ENCODE measurements at places on chromosomes 4 and X.

- DNase-seq = no peak
Observed at GRCh38 chr4:78829296-78829695, 53.1 kb downstream of the BMP2K start.

DNA sequence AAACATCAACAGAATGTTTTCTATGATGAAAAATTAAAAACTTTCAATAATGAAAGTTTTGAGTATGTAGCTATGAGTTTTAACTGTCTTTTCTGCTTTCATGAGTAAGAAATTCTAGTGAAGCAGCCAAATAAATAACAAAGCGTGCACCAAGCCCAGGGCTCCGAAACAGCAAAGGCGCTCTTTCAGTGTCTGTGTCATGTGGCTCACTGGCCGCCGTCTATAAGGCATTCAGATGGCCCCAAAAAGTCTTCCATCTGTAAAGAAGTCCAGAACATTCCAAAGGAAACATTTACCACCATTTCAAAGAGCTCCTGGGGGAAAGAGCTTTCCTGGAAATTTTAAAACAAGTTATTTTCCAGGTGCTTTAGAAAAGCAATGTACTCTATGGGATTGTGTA, 139.9 kb downstream of the AFAP1 start:
- no peak for DNase-seq

DNA sequence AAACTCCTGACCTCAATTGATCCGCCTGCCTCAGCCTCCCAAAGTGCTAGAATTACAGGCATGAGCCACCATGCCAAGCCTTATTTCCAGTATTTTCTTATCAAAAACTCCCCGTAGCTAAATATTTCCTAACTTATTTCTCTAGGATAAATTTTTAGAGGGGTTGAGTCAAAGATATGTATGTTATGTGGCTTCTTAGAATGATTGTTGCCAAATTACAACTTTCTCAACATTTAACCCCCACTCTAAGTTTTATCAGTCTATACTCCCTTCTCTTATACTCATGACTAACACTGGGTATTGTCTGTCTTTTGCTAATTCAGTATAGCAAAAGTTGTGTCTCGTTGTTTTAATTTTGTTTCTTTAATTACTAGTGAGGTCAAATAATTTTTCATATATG, 187.7 kb upstream of the LNX1 start:
- DNase-seq = no peak

DNA sequence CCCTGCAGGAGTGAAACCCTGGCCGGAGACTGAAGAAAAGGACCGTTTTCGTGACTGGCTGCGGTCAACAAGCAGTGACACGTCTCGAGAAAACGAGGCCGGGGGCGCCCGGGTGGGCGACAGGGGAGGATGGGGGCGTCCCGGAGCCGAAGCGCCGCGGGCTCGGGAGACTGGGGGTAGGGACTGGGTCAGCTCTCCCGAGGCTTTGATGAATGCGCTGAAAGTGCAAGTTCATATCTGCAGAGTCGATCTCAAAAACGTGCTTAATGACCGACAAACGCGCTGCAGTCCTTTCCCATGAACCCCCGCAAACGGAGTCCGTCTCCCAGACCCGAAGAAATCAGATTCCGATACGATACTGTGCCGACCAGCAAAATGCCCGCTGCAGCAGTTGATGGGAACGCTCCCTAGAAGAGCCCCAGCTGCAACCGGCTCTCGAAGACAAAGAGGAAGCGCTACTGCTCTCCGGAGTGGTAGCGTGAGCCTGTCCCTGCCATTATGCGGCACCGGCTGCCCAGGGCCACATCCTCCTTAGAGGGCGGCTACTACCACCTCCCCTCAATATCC, 806 bp upstream of the CD99L2 start:
- DNase-seq = no peak

GRCh38 chr4:173024203-173024602, 144.4 kb upstream of the GALNT7 start:
- DNase-seq = no peak

DNA sequence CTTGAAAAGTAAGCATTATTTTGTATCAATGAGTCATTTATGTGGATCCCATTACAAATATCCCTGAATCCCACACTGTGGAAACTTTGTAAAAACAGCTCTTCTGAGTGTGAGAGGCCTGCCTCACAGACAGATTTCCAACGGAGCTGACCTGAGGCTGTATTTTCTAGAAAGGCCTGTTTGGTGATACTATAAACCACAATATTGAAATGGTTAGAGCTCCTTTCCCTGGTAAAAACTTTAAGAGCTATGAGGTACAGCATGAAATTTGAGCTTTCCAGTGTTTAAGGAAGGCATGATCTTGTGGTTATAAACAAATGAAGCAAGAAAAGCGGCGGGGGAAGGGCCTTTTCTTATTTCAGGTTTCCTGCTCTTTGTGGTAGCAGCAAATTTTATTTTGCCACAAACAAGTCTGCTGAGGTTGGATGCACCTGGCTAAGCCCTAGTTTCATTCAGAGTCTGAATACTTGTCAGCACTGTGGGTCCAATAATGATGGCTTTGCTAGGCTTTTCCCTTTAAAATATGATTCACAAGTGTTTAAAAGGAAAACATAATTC, 86.8 kb upstream of the ETNPPL start:
- no peak for DNase-seq

DNA sequence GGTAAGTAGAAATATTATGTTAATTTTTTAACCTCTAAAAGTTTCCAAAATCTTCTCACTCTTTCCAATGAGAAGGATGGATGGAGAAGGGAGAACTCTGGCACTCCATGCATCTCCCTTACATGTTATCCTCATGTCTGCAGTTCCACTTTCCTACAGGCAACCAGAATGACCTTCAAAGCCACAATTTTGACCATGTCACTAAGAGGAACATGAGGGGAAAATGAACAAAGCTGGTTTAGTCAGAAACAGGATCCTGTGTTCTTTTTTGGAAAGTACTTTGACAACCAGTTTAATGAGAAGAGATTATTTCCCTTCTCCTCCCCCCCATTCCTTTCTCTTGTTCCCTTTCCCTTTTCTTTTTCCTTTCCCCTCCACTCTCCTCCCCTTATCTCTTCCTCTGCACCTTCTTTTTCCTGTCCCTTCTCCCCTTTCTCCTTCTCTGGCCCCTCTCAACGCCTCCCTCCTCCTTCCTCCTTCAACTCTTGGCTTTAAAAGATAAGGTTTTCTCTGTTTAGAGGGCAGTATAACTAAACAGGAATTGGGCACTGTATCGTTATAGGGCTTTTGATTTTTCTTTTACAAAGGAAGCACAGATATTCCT, 42.5 kb downstream of the DTHD1 start:
- DNase-seq = no peak

DNA sequence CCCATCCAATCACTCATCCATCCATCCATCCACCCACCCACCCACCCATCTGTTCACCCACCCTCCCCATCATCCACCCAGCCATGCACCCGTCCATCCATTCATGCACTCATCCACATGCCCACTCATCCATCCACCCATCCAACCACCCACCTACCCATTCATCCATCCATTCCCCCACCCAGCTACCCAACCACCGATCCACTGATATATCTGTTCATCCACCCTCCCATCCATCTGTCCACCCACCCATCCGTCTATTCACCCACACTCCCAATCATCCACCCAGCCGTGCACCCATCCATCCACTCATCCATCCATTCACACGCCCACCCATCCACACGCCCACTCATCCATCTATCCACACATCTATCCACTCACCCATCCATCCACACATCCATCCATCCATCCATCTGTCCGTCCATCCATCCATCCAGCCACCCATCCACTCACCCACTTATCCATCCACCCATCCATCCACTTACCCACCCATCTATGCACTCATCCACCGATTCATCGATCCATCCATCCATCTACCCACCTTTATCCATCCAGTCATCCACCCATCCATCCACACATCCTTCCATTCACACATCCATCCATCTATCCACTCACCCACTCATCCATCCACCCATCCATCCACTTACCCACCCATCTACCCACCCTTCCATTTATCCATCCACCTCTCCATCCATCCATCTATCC, 28.4 kb downstream of the ASMTL start:
- no peak for DNase-seq

- DNase-seq = no peak
Observed at GRCh38 chr4:189202182-189202868, 738.3 kb upstream of the FRG1 start.

GRCh38 chrX:152861826-152862225, 31.0 kb downstream of the NSDHL start:
- no peak for DNase-seq

DNA sequence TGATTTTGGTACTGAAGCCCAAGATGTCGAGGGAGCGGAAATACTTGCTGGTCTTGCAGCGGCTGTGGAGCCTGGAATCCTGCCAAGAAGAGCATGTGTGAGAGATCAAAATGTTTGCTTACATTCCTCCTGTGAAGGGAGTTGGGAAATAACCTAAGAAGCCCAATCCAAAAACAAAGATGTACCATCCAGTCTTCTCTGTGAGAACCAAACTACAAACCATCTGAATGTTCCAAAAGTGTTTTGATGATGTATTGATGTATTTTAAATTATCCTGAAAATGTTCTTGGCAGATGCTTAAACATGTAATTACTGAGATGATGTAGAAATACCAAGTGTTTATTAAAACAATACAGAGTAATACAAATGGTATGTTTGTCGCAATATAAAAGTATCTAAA, 10.1 kb upstream of the ADH1A start:
- no peak for DNase-seq

GRCh38 chrX:12984603-12985319, 9.9 kb downstream of the TMSB4X start:
- DNase-seq = no peak

DNA sequence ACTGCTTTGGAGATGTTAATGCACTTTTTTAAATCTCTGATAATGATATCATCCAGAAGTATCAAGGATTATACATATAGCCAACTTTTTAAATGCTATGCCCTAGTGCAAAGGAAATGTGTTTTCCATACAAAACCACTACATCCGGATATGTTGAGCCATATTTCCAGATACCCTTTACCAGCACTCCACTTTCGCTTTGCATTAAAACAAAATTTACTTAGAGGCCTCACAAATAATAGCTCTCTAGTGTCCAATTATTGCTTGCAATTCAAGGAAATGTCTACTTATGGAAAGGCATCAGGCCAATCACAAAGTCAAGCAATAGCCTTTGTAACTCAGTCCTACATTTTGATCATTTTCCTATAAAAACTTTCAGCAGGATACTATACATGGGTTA, 1072.8 kb upstream of the INTU start:
- no peak for DNase-seq

DNA sequence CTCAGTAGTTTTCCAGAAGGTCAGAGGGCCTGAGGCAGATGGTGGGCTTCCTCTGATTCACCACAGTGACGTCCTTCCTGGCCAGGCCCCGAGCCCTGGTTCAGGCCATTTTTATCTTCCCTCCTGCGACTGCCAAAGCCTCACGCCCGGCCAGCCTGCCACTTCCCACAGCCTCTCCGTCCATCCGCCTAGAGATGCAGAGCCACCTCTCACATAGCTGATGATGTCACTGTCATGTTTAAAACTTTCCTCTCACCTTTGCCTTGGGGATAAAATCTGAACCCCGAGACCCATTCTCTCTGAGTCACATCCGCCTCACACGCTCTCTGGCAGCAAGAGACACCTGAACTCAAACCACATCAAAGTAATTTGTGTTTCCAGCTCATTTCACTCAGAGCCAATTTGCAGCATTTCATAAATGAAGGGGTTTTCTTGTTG, 175.3 kb downstream of the QDPR start:
- DNase-seq = peak; percentile 74

GRCh38 chr4:128810331-128810870, 901 bp downstream of the JADE1 start:
- no peak for DNase-seq

DNA sequence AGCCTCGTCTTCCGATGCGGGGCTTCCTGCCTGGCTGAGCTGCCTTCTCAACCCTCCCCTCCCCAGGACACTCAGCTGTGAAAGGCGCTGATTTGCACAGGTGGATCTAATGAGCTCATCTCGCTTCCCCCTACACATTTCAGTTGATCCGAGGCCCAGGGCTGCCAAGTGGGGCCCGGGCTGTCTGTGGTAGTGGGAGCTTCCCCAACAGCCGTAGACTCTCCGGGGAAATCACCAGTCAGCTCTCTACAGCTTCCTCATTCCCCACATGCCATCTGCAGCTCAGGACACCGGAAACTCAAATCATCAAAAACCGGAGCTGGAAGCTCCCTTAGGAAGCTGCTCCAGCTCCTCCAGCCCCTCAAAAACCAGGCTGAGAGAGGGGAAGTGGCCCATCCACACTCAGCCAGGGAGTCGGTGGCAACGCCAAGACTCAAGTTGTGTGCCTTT, 56.2 kb downstream of the SMIM20 start:
- DNase-seq = no peak

DNA sequence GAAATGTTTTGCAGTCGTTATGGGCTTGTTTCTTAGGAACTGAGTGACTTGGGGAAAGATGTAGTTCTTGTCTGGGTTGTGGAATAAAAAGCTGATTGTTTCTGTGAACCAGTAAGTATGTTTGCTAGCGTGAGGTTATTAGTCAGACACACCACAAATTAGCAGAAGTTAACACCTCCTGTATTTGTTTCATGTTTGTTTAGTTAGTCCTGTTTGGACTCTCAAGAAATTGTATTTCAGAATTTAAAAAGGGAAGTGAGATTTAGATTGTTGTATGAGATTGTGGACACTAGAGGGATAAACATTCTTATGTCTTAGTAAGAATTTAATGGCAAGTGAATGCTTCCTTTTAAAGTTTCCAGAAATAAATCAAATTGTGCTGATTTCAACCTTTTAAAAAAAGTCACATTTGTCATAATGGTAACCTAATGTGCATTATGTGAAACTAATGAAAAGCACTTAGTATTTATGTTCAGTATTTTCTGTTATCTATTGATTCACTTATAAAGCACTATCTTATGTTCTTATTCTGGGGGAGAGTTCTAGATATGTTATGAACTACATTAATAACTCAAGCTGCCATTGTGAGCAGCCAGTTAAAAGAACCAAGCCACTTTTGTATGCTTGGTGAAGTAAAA, 25.6 kb downstream of the ATP10D start:
- no peak for DNase-seq

DNA sequence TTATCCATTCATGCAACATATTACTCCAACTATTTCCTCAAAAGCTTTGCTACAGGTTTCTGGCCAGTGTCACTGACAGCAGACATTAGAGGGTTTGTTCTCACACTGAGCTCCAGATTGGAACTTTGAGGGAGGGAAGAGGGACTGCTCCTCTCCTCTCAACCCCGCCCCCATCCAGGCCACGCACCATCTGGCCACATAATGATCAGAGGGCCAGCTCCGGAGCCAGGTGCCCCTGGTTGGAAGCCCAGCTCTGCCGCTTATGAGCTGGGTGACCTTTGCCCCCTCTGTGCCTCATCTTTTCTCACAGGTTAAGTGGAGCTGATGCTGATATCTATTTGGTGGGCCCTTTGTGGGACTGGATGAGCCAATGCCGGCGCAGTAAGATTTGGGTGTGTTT, 55.8 kb downstream of the C4orf50 start:
- no peak for DNase-seq
